ENCODE measurements at places on chromosomes 16 and 17.

DNA sequence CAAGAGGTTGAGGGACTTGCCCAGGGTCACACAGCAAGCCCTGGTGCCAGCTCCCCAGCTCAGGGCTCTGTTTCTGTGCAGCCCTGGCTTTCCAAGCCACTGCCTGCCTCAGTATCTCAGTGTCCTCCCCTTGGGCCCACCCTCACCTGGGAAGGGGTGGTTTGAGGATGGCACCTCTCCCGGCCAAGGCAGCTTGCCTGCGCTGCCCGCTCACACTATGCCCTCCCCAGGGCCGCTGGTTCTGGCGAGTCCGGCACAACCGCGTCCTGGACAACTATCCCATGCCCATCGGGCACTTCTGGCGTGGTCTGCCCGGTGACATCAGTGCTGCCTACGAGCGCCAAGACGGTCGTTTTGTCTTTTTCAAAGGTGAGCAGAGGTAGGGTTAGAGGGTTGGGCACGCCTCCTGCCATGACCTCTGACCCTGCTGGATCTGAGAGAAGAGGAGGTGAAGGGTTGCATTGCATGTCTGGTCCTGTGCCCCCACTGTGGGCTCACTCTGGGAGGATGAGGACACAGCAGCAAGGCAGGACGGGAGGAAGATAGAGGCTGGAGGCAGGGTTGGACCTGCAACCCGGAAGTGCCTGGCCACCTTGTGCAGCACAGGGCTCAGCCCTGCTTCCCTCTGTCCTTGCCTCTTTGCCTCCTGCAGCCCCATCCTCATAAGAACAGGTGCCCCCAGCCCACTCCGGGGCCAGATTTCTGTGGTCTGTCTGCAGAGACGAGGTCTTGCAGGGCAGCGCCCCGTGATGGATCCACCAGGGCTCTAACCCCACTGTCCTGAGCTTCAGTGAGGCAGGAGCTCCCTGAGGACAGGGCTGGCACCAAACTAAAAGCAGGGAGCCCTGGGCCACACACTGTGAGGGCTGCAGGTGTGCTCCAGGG lies 16.7 kb downstream of the MMP15 start:
- no peak for DNase-seq

DNA sequence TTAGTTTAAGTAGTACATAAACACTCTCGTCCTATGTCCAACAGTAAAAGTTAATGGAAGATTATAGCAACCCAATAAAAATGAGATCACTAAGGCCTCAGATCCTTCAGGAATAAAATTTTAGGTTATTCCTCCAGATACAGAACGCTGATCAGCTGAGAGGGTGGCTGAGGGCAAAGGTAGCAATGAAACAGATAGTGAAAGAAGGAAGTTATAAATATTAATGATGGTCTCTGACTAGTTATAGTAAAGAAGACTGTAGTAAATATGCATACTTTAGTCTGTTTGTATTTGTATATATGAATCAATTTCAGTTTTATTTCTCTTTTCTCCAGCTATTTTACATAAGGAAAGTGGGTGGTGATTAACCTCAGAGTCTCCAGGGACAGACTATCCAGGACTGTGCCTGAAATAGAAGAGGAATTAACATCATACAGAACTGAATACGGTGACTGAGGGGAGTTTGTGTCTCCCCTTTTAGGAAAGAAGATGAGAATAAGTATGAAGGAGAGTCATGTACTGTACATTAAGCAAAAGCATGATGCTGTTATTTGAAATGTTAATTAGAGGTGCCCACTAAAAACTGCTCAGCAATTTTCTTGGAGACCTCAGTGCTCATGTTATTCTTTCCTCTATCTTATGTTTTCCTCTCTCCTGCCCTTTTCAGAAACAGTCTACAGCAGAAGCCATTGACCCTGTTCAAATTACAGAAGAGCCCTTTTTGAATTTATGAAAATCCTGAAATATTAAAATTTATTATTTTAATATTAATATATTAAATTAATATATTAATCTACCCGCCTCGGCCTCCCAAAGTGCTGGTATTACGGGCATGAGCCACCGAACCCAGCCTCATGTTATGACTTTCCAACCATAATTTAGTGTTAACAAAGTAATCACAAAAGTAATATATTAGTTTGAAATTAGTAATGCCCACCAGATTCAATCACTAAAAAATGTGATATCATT lies 36.5 kb upstream of the DHRS7B start:
- DNase-seq: no peak

- no peak for DNase-seq
These were observed 17.3 kb upstream of the ERCC4 start for GRCh38 chr16:13902677-13903076.

GRCh38 chr17:48562934-48563333 lies 15.2 kb downstream of the HOXB4 start:
- no peak for DNase-seq

DNA sequence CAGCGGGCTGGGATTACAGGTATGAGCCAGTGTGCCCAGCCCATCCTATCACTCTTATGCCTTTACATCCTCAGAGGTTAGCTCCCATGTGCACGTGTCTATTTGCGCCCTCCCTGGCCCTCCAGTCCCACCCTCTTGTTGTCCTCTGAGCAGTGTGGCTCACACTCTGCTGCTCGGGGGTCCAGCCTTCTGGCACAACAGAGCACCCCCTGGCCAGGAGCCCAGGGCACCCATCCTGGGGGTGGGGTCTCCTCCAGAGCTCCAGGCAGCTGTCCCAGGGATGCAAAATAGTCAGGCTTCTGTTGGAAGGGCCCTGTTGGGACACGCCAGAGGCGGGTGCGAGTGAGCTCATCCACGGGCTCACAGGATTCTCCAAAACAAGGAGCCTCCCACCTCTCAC lies 11.7 kb upstream of the FAM83G start:
- no peak for DNase-seq

GRCh38 chr16:55871411-55872038 lies 3.6 kb downstream of the CES5A start:
- no peak for DNase-seq

DNA sequence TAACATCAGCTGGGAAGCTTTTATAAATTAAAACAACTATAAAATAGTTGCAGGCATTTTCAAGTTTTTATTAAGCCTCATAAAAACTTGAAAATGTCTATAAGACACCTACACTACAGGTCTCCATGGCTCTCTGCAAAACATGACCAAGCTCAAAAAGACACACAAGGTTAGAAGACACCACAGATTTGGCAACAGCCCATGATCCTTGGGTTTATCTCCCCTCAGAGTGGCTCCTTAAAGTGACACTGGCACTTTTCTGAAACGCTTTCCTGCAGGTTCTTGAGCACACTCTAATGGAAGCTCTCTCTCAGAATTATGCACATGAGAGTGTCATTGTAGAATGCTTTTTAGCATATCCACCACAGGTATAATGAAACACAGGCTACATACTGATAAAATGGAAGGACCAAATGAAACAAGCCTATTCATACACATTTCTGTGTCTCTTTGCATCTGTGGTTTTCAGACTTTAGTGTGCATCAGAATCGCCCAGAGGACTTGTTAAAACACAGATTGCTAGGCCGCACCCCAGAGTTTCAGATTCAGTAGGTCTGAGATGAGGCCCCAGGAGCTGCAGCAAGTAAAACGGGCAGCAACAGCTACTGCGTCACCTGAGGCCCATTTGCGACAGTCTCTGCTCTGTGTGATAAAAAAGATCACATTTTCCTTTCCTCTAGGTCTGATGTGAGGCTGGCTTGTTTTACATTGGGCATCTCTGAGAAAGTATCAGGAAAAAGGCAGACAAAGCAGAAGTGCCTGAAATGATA lies 75.0 kb upstream of the WSB1 start:
- DNase-seq: peak; percentile 13

GRCh38 chr16:69707920-69708683 lies 18.3 kb downstream of the NQO1 start:
- DNase-seq: no peak

DNA sequence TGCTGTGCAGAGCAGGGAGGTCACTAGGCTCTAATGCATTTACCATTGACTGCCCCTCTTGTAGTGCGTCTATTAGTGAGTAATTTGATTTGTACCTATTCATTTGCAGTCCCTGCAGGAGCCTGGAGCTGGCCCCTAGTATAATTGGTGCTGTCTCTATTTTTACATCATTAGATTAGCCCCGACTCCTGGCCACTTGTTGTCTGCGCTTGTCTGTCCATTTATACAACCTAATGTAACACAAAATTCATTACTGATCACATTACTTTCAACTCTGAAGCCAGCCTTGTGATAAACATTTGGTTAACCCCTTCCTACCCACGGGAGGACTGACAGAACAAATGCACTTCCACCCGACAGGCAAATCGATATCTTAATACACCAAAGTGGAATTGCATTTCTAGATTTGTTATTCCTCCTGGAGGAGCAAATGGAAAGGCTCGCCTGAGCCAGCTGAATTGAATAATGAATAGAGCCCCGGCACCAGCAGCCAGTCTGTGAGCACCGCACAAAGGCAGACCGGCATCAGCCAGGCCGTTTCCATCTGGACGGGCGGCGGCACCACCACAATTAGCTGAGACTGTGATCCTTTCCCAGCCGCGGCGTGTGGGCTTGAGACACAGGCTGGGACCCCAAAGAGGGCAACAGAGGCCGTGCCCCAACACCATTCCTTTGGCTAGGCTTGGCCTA lies 18.7 kb upstream of the TBX2 start:
- no peak for DNase-seq

GRCh38 chr17:49616601-49617131 lies 41.0 kb downstream of the NXPH3 start:
- no peak for DNase-seq

DNA sequence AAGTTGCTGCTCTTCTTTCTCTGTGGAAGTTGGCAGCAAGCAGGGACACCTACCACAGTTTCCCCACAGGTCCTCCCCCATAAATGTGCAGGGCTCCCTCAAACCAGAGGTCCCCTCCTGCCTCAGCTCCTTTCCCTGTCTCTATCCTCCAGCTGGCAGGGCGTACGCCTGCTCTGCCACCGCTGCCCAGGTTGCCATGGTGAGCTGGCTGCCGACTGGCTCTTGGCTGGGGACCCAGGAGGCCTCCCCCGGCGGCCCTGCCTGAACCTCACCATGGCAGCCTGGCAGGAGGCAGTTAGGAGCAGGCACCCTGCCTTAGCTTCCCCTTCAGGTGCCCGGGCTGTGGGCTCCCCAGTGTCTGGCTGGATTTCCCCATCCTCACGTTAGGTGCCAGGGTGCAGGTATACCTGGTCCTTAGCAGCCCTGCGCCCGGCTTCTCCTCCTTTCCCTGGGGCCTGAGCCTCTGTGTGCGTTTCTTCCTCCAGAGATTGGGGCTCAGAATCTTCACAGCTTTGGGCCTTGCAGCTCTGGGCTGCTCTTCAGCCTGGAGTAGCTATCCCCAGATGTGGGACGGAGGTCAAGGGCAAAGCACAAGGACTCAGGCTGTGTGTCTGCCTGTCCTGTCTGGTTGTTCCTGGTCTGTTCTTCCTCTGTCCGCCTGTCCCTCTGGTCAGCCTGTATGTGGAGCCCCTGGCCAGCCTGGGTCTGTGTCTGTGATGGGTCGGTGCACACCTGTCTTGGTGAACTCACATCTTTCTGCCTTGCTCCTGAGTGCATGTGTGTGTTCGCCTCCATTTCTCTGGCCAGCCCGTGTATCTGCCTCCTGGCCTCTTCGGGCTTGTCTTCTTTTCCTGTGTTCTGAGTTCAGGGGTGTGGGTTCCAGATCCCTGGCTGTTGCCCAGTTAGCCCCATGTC lies 15.7 kb downstream of the GJD3 start:
- DNase-seq: no peak

- DNase-seq: no peak
These were observed 57.5 kb upstream of the SDK2 start for GRCh38 chr17:73701701-73702100.

DNA sequence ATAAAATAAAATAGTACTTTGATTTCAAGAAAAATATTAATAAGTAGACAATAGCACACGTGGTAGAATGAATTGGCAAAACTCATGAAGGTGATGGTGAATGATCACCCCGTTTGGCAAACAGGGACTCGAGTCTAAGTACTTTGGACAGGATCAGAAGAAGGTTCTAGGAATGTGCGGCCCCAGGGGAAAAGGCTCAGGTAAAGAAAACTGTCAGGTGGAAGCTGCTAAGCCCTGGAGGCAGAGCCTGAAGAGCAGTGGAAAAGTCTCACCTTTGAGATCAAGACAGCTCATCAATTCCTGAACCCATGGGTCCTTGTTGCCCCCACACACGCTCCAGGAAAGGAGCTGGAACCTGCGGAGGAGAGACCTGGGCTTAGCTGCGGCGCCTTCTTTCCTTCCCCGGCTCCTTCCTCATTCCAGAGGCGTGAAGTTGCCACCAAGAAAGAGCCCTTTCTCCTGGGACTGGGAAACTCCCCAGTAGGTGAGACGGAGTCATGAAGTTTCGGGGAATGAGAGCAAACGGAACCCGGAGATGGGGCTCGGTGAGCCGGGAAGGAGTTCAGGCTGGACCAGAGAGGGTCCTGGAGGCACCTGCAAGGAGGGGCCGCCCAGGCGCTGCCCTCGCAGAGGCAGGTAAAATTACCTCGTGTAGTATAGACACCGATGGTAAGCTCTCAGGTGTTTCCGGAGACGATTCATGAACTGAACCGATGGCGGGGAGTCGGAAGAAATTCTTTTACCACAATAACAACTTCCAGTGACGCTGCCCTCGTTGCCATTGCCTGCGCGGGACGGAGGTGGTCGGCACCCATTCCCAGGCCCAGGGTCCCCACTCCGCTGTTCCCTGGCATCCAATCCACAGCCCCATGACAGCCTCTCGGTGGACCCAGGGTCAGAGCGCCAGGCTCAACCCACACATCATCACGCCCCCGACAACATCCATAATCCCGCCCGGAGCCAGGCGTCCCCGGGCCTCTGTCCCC lies 1.2 kb upstream of the ZMYND15 start:
- DNase-seq: no peak

GRCh38 chr17:48618256-48618896 lies 3.3 kb upstream of the HOXB8 start:
- DNase-seq: peak; percentile 74

GRCh38 chr16:3879887-3880564 lies 487 bp downstream of the CREBBP start:
- peak; percentile 70 for DNase-seq

DNA sequence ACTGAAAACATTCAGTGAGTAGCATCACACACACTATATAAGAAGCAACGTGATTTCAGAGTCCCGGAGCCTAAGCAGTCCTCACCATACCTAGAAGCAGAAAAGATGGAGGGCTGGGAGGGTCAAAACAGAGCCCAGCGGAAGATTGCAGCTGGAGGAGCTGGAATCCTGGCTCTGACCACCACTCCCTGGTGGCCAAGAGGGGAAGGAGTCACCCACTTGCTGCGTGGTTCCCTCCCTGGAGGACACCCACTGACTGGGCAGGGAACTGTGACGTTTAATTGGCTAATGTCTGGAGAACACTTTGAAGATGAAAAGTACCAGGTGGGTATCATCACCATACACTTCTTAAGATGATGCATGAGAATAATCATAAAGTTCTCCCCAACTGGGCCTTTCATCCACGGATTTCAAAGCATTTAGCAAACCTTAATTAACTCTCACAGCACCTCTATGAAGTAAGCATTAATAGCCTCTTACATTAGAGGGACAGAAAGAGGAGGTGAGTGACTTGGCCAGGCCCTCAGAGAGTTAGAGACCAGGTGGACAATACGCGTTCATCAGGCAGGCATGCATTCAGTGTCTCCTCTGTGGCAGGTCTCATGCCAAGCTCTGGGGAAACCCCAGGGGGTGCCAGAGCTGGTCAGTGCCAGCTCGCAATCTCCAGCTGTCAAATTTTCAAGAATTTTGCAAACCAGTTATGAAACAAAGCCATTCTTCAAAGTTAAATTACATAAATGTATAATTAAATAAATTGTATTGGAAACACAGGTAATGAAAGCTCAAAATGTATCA lies 137.9 kb downstream of the AXIN2 start:
- no peak for DNase-seq

Measured in T-helper 2 cell treated with Interferon-gamma antibody and Interleukin-4, amounts not matched to agents 5 μg/mL and 100 μg/mL, for 36 hours (primary cell).